ENCODE measurements at places on chromosomes 2 and 18. TPM values are rescaled to one million over a fixed set of nuclear protein-coding genes. Genes with fewer than 3 reads are reported as not detected.

DNA sequence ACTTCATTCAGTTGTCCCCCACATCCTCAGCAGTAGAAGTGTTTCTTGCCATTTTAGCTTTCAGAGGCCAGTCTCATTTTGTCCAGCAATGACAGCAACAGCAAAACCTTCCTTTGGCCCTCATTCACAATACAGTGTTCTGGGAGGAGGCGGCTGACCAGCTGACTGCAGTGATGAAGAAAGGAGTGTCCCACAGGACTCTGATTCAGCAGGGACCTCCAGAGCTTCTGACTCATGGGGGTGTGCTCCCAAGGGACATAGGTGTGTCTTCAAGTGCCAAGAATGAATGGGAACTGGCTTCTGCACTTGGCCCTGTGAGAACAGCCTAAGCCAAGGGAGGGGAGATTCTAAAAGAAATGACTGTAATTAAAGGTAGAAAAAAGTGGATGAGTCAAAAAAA is 147.0 kb upstream of the PELI1 start:
- no peak for DNase-seq

TMEM87B gene
- 19.4 TPM for polyA plus RNA-seq

DNA sequence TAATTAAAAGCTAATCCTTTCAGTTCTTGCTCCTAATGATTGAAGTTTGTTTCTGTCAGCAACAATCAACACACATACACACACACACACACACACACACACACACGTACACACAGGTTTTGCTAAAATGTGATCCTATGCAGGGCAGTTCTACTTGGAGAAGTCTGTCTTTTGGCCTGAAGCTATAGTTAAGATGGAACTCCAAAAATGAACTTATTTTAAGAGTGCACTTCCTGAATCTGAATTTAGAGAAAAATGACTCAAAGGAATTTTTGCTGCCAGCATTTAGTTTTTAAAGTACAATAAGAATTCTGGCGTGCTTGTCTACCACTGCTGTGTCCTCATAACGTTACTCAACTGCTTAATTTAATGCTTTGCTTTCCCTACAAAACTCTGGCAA is 6.6 kb downstream of the GALNT5 start:
- peak; percentile 43 for DNase-seq

GRCh38 chr2:8641301-8641965 is 40.4 kb upstream of the ID2 start:
- DNase-seq: no peak

GAD1 gene
- 0.91 TPM for polyA plus RNA-seq

PTPRM gene
- 99.9 TPM for polyA plus RNA-seq

- peak; percentile 12 for DNase-seq
Observed at GRCh38 chr2:20723543-20723942, 56.6 kb downstream of the GDF7 start.

TCF23 gene
- polyA plus RNA-seq: 0.21 TPM

DNA sequence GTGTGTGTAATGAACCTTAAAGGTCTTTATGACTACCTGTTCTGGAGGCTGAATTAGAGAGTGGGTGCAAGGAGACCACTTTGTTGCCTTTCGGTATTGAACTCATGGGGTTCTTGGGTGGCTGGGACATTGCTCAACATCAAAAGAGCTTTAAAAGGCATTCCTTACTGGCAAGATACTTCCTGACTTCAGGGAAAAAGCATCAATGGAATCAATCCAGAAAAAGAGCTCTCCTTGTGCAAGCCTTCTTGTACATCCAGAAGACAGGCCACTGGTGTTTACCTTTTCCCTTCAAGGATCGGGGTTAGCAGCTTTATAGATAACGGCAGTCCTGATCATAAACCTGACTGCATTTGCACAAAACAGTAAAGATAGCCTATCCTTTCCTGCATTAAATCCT is 9.5 kb downstream of the PNO1 start:
- no peak for DNase-seq

- no peak for DNase-seq
Observed at GRCh38 chr2:198062826-198063225, 258.4 kb downstream of the PLCL1 start.

- no peak for DNase-seq
Observed at GRCh38 chr2:24544456-24545115, 53.5 kb downstream of the NCOA1 start.

DNA sequence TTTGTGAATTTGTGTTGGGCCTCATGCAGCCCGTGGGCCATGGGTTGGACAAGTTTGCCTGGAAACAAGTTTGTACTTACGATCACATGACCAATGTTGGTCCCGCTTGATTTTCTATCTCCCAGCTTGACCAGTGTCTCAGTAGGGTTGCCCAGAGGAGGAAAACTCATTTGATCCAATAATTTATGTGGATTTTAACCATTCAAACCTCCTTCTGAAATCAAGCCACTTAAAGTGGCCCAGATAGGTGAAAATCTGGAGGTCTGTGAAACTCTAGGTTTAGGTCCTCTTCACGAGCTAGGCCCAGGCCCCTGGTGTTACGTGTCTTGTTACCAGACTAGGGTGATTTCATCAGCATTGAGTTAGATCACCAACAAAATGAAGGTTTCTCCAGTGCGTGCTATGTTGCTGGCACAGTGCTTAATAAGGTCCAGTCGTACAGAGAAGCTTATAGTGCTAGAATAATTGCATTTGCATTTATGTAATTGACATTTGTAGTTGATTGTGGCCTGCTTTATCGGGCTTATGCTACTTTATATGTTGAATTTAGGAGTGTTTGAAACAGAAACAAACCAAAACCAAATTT is 4.4 kb downstream of the ACTR2 start:
- DNase-seq: peak; percentile 41

ACTR2 gene
- polyA plus RNA-seq: 130 TPM

GRCh38 chr18:46909497-46909896 is 7.8 kb downstream of the PIAS2 start:
- no peak for DNase-seq

DNA sequence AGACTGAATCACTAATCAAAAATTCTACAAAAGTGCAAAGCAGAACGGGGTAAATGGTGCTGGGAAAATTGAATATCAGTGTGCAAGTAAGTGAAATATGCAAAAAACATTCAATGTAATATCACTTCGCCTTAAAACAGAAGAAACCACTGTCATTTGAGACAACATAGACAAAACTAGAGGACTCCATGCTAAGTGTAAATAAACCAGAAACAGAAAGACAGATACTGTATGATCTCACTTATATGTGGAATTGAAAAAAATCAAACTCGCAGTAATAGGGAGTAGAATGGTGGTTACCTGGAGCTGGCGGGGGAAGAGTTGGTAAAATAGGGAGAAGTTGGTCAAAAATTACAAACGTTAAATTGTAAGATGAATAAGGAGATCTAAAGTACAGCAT is 1420.0 kb upstream of the CDH2 start:
- no peak for DNase-seq

LRRTM4 gene
- 0.55 TPM for polyA plus RNA-seq

DNA sequence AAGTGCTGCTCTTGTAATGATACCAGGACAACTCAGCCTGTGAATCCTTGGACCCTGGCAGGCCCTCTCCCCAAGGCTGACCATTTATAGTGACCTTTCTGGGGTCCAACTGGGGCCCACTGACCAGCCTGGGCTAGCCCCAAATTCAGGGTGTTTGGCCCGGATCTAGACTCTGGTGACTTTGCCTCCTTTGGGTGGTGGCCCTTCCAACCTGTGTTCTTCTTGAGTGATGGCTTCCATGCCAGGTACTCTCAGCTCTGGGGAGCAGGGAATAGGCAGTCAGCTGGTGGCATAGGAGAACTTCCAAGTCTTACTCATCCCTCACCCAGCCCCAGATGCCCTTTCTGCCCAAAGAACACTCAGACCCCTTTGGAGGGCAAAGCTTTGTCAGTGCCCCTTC is 10.3 kb downstream of the MYO7B start:
- DNase-seq: no peak

CDK5R2 gene
- 0.07 TPM for polyA plus RNA-seq

DNA sequence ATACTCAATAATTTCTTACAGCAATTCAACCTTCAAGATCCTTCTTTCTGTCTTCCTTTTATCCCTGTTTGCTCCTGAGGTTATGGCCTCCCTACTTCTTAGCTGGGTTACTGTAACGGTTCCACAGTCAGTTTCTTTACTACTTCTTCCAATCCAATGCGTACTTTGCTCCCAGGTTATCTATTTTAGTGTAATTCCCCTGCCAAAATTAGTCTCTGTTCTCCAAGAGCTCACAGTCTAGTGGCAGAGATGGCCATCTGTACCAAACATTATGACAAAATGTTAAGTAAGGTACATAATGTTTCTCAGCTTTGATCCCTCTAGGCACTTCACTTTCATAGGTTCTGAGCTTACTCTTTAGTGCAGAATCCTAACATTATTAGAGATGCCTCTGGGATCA is 85.0 kb upstream of the WDSUB1 start:
- no peak for DNase-seq

GRCh38 chr2:115649731-115650130 is 1207.3 kb downstream of the DPP10 start:
- no peak for DNase-seq

DNA sequence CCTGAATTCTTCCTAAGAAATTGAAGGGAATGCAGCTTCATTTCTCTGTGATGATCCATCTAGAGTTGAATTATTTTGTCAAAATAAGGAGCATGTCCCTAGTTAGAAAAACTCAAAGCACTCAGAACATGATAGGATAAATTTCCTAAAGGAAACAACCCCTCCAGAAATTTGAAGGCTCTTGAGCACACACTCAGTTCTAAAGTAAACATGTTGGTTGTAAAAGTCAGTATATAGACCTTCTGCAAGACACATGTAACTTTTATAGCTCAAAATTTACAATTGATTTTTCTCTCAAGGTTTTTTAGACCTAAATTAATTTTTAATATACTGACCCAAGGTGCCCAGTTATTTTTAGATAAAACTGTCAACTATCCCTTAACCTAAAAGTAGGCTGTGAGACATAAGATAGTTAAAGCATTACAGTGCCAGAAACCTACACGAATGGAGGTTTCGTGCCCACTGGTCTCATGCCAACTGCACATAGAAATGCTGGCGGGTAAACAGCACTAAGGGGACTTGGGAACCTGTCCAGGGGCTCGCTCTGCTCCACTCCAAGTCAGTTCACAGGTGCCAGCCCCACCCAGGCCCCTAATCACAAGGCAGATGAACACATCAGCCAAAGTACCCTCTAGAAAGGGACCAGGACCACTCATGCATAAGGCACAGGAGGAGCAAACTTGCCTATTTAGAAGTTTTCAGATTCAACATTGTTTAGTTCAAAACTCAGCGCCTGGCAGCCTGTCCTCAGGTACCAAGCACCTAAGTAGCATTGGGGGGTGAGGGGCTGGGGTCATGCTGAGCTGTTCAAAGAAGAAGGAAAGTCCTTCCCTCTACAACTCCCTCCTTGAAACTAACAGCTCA is 106.5 kb downstream of the SMC6 start:
- no peak for DNase-seq

GRCh38 chr2:181772334-181772733 is 92.0 kb upstream of the NEUROD1 start:
- no peak for DNase-seq

GRCh38 chr18:66676699-66677098 is 72.8 kb upstream of the CDH19 start:
- no peak for DNase-seq

- no peak for DNase-seq
Observed at GRCh38 chr2:136124805-136125204, 6.9 kb upstream of the CXCR4 start.

EFEMP1 gene
- 38.6 TPM for polyA plus RNA-seq

ZNF24 gene
- 34.7 TPM for polyA plus RNA-seq

LYPD6 gene
- 2.2 TPM for polyA plus RNA-seq

DNA sequence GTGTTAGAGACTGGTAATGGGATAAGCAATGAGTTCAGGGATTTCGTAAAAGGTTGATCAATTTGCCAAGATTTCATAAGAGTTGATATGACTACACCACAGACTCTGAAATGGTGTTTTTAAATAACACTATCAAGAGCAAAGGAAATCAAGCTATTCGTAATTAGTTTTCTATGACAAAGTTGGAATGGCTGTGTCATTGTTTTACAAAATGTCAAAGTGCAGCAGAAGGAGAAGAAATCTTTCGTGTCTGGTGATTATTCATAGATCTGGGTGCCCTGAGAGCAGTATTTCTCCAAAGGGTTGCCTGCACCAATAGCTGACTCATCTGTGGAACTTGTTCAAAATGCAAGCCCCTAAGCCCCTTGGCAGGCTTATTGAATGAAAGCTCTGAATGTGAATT is 70.1 kb downstream of the NABP1 start:
- DNase-seq: no peak

DNA sequence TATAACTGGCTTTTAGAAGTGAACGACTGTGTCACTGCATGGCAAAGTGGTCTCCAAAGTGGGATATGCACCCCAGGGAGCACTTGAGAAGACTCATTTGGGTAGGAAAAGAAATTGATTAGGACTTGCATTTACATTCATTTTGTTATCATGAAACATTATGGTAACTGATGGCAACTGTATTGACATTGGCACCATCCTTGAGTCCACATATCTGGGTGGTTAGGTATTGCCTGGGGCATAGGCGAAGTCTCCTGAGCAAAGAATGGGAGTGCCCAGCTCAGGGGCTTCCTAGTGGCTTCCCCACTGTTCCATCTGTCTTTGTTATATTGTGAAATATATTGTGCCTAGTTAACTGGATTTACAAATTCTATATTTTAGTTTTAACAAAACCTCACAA is 29.2 kb downstream of the SPATS2L start:
- DNase-seq: no peak

DNA sequence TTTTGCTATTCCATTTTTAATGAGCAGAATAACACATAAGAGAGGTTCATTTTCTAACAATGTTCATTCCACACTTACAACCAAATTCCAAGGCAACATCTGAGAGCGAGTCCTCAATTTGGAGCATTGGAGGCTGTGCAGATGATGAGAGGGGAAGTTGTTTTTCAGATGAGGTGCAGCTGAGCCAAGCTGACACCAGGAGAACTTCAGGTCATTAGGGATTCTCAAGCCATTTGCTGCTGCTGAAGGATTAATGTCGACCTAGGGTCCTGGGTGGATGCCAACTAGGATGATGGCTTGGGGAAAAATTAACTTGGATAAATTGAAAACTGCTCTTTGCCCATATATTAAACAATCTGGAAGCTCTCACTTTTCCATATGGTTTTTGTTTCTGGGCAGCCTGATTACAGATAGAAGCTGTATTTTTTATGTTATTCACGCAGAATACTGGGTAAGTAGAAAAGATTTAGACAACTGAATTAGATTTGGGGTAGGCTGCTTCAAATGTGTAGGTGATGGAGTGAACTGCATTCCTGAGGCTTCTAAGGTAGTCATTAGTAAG is 206.4 kb upstream of the SLC39A10 start:
- DNase-seq: no peak

- no peak for DNase-seq
Observed at GRCh38 chr2:168015274-168015953, 232.0 kb downstream of the STK39 start.

ALLC gene
- polyA plus RNA-seq: 0.14 TPM

GRCh38 chr2:173590276-173590861 is 235.7 kb downstream of the CDCA7 start:
- peak; percentile 82 for DNase-seq

NXPH2 gene
- 11.7 TPM for polyA plus RNA-seq

Measured in muscle of back (tissue), 13 donors.